Thoracic aorta (tissue), 2 donors: ENCODE measurements at places on chromosomes 13 and 19. TPM values are rescaled to one million over a fixed set of nuclear protein-coding genes. Genes with fewer than 3 reads are reported as not detected.
A peak's percentile ranks its signal among the peaks of the same experiment; 100 is the strongest.

GRCh38 chr19:1956868-1957492 is 16.0 kb downstream of the CSNK1G2 start:
- H3K27me3 ChIP-seq, result no peaks in the 10 kb centered on the region
- no peak for DNase-seq
- no peaks in the 10 kb centered on the region for H3K36me3 ChIP-seq
- H3K27ac ChIP-seq, result no peak overlapping the region
- H3K4me3 ChIP-seq, result no peak overlapping the region
- H3K4me1 ChIP-seq, result no peaks in the 10 kb centered on the region

DNA sequence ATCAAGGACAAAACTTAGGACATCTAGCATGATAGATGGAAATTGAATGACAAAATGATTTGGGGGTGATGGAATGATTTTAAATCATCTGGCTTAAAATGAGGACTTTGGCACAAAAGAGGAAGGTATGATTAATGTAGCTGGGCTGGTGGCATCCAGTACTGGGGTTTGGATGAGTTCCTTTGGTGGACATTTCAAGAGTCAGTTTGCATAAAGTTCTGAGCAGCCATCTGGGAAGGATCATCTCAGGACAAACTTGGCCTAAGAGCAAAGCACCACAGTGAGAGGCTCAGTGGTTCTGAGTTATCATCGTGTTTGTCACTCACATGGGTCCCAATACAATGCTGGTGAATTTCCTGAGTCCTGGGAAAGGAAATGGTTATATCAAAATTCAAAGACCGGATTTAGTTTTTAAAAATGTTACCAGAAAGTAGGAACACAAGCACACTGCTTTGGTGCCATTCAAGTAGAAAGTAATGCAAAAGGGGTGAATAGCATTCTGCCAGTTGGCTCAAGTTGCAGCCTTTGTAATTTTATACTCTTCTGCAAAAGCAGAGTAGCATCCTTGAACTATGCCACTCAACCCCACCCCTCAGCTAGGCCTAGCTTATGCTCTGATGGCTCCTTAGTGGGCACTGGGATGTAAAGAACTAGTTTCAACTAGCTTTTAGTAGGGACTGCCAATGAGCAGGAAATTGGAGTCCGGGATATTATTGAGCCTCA is 219.0 kb downstream of the COG6 start:
- no peak for DNase-seq
- no peak overlapping the region for H3K27ac ChIP-seq
- H3K27me3 ChIP-seq, result no peaks in the 10 kb centered on the region
- no peak overlapping the region for H3K4me3 ChIP-seq
- H3K36me3 ChIP-seq, result no peaks in the 10 kb centered on the region
- H3K4me1 ChIP-seq, result peaks cover 12% of the 10 kb centered on the region

DNA sequence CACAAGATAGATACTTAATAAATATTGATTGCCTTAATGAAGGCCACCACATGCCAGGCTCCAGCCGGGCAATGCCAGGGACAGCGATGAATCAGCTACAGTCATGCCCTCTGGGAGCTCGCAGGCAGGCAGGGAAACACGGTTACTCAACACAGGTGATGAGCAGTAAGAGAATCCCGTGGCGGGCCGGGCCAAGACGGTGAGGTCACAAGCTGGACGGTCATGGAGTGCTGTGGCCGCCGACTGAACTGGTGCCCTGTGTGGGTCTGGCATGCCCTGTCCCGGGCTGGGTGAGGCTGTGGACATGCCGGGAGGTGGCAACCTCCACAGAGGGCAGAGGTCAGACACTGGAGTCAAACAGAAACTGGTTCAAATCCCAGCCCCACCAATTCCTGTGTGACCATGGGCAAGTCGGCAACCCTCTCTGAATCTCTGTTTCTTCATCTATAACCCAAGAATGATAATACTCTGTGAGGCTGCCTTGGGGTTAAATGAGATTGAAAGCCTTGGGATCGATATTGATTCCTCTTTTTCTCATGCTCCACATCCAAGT is 13.2 kb upstream of the PAK4 start:
- H3K27ac ChIP-seq, result no peak overlapping the region
- H3K4me1 ChIP-seq, result no peaks in the 10 kb centered on the region
- no peaks in the 10 kb centered on the region for H3K36me3 ChIP-seq
- no peak for DNase-seq
- no peak overlapping the region for H3K4me3 ChIP-seq
- H3K27me3 ChIP-seq, result no peaks in the 10 kb centered on the region

DNA sequence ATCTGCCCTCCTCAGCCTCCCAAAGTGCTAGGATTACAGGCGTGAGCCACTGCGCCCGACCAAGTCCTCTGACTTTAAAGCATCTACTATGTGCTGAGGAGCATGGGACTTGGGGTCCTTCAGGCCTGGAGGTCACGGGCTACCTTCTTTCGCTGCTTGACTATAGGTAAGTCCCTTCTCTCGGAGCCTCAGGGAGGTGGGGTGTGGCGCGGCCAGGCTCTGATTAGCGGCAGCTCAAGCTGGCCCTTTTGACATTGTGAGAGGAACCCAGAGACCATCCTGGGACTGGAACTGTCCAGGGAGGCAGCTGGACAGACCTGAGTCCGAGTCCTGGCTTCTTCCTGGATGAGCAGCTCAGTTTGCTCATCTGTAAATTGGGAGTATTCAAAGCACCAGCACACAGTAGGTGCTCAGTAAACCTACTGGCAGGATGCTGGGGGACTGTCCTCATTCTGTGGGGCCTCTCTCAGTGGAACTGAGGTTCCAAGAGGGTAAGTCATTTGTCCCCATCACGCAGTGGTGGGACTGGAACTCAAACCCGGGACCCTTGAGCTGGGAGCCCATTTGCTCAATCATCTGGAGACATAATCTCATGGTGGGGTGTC is 780 bp downstream of the FCER2 start:
- DNase-seq, result no peak
- H3K4me1 ChIP-seq, result no peaks in the 10 kb centered on the region
- no peak overlapping the region for H3K27ac ChIP-seq

GRCh38 chr13:111201304-111201940 is 86.3 kb downstream of the ARHGEF7 start:
- no peaks in the 10 kb centered on the region for H3K27me3 ChIP-seq
- no peak for DNase-seq
- peaks cover 49% of the 10 kb centered on the region for H3K4me1 ChIP-seq
- H3K4me3 ChIP-seq, result no peak overlapping the region
- no peaks in the 10 kb centered on the region for H3K36me3 ChIP-seq

DNA sequence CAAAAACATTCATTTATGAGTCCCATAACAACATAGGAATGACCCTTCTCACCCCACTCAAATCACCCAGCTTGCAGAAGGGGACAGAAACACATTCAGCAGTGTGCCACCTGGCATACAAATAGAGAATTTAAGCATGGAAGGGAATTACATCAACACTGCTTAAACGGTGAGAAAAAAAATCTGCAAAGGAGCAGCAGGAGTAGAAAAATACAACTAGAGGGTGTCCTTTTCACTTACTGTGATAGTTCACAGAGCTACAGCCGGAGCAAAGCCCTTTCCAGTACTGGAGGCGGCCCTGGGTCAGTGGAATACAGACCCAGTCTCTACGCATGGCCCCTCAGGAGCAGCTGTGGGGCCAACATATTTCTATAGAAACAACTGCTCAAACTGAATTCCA is 764.3 kb upstream of the ARGLU1 start:
- no peaks in the 10 kb centered on the region for H3K4me1 ChIP-seq
- no peak overlapping the region for H3K27ac ChIP-seq
- H3K4me3 ChIP-seq, result no peak overlapping the region
- no peaks in the 10 kb centered on the region for H3K36me3 ChIP-seq

DNA sequence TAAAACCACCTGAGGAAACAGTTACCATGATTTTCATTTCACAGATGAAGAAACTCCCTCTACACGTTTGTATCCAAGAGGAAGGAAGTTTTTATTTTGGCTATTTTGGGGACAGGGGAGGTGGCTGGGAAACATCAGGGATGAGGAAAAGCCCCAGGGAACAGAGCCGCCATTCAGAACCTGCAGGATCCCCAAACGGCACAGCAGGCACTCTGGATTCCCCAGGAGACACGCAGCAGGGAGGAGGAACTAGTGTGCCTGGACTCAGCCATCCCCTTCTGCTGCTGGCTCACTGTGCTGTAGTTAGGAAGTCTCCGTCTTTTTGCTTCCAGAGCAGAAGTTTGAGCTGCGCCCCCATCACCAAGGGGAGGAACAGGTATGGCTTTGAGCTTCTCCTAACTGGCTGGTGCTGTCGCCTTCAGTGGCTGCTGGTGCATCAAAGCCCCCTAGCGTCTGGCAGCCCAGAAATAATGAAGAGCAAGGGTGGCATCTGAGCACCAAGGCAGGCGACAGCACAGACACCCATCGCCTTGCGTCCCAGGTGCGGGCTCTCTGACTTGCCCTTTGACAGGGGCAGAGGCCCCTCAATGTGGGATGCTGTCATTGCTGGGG is 4.2 kb downstream of the NAPA start:
- H3K4me1 ChIP-seq, result peaks cover 76% of the 10 kb centered on the region
- H3K4me3 ChIP-seq, result no peak overlapping the region
- peak overlapping the region; percentile 51 for H3K27ac ChIP-seq
- no peak for DNase-seq
- no peaks in the 10 kb centered on the region for H3K36me3 ChIP-seq

DNA sequence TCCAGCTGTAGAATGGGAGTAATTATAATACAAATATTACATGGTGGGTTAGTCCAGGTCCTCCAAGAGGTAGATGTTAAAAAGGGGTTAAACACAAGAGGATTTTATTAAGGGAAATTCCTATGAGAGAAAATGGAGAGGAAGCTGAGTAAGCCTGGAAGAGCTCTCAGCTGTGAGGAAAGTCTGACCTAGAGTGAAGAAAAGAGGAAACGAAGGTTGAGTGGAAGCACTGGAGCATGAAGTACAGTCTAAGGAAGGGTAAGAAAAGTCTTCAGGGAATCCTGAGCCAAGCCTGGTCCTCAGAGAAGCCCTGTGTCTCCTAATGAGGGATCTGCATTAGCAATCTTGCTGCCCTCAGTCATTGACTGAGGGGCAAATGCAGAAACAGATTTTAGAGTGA is 506.2 kb downstream of the GPC5 start:
- no peak for DNase-seq
- no peaks in the 10 kb centered on the region for H3K27me3 ChIP-seq
- no peaks in the 10 kb centered on the region for H3K4me1 ChIP-seq
- H3K27ac ChIP-seq, result no peak overlapping the region
- H3K4me3 ChIP-seq, result no peak overlapping the region

The FUT1 gene
- 0.27 TPM for total RNA-seq

DNA sequence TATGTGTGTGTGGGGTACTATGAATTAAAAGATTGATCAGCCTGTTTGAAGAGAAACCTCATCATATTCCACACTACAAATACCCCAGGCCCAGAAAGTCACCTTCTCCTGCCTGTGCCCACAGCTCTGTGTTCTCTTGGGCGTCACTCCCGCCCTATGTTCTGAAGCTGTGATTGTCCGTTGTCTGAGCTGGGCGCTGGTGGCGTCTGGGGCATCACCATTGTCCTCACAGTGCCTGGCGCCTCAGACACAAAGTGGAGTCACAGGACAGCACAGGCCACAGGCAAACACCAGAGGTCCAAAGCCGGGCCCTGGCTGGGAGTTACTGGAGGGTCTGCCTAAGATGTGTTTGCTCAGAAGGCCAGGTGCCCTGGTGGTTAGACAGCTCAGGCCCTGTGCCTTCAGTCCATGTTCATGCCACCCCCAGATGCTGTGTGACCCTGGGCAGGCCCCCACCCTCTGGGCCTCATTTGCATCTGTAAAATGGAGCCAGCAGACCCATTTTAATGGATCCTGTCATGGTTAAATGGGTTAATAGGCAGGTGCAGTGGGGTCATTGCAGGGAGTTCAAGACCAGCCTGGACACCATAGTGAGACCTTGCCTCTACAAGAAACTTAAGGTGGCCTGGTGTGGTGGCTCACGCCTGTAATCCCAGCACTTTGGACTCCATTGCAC is 34.5 kb downstream of the DNM2 start:
- H3K36me3 ChIP-seq, result no peaks in the 10 kb centered on the region
- peaks cover 19% of the 10 kb centered on the region for H3K4me1 ChIP-seq
- H3K4me3 ChIP-seq, result no peak overlapping the region
- no peak for DNase-seq
- H3K27me3 ChIP-seq, result no peaks in the 10 kb centered on the region

The KIRREL2 gene
- total RNA-seq, result 0.92 TPM

The ZNF813 gene
- total RNA-seq, result 3.0 TPM

DNA sequence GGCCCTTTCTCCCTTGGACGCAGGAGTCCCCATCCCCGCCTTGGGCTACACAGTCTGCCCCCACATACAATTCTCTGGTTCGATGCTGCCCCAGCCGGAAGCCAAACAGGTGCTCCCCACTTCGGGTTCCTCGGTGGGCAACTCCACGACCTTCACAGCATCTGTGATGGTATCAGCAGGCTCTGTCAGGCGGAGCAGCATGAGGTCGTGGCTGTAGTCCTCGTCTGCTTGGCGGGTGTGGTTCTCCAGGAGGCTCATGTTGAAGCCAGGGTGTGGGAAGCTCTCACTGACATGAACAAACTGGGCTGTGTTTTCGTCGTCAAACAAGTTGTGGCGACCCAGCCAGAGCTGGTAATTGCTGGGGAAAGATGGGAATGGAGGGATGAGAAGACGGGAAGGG is 3.5 kb downstream of the KLK1 start:
- H3K27me3 ChIP-seq, result no peaks in the 10 kb centered on the region
- H3K27ac ChIP-seq, result no peak overlapping the region
- no peak for DNase-seq
- H3K4me3 ChIP-seq, result no peak overlapping the region
- H3K36me3 ChIP-seq, result no peaks in the 10 kb centered on the region

DNA sequence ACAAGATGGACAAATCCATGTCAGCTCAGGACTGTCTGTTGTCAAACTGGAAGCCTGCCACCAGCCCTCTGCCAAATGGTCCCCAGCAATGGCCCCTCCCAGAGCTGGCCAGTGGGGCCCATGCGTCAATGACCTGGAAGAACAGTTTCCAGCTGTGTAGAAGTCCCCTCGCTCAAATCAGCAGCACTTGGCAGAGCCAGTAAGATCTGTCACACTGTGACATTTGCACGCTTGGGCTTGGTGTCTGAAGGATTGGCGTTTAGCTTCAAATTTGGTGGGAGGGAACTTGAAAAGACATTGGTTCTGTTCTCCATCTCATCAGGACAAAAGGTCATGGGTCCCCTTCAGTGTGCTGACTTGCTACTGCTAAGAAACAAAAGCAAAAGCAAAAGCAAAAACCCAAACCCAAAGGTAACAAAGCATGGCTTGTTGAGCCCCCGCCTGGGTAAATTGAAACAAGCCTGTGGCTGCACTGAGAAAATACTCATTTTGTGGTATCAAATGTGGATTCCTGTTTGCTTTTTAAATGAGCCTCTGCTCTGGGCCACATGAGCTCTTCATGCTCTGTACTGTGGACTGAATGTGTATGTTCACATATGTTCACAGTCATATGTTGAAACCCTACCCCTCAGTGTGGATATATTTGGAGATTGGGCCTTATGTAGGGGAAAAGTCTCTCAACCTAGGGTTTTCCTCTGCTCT is 253.6 kb upstream of the MAB21L1 start:
- H3K4me1 ChIP-seq, result no peaks in the 10 kb centered on the region
- no peaks in the 10 kb centered on the region for H3K36me3 ChIP-seq
- DNase-seq, result no peak
- no peak overlapping the region for H3K4me3 ChIP-seq

- DNase-seq, result no peak
- no peak overlapping the region for H3K27ac ChIP-seq
- H3K27me3 ChIP-seq, result no peaks in the 10 kb centered on the region
- no peaks in the 10 kb centered on the region for H3K4me1 ChIP-seq
Measured at GRCh38 chr19:20247016-20247683, 80.1 kb downstream of the ZNF486 start.

GRCh38 chr19:51792932-51793331 is 2.0 kb upstream of the FPR3 start:
- no peaks in the 10 kb centered on the region for H3K4me1 ChIP-seq
- no peak for DNase-seq
- H3K27me3 ChIP-seq, result no peaks in the 10 kb centered on the region
- no peaks in the 10 kb centered on the region for H3K36me3 ChIP-seq
- no peak overlapping the region for H3K27ac ChIP-seq
